ENCODE measurements at places on chromosomes 11 and 22.

DNA sequence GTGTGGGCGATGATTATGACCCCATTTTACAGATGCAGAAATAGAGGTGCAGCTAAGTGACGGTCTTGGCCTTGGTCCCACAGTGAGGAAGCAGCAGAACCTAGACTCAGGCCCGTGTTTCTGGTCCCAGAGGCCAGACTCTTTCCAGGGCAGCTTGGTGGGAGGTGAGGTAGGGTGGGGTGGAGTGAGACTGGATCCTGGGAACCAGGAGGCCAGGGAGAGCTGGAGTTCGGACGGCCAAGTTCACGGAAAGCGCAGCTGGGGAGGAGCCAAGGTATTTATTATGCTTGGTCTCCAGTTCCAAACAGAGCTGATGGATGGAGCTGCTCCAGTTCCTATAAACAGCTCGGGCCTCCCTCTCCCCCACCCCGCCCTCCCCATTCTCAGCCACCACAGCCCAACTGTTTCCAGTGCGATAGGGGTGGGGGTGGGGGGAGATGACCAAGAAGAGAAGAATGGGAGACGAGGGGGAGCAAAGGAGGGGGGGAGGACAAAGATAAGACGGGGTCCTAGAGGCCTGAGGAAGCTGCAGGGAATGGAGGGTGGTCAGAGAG lies 16.2 kb downstream of the LRRC32 start:
- DNase-seq: peak; percentile 86

- peak; percentile 84 for DNase-seq
Observed at GRCh38 chr11:58900479-58901420, 38.5 kb upstream of the GLYATL1 start.

GRCh38 chr11:47276923-47277322 lies 7.0 kb downstream of the MADD start:
- DNase-seq: no peak

- peak; percentile 36 for DNase-seq
Observed at GRCh38 chr11:118924591-118925585, 838 bp downstream of the BCL9L start.

GRCh38 chr11:74141241-74141695 lies 29.5 kb downstream of the C2CD3 start:
- peak; percentile 46 for DNase-seq

DNA sequence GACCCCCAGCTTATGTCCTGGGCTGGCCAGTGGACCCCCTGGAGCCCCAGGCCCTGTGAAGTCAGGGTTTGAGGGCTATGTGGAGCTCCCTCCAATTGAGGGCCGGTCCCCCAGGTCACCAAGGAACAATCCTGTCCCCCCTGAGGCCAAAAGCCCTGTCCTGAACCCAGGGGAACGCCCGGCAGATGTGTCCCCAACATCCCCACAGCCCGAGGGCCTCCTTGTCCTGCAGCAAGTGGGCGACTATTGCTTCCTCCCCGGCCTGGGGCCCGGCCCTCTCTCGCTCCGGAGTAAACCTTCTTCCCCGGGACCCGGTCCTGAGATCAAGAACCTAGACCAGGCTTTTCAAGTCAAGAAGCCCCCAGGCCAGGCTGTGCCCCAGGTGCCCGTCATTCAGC lies 24.6 kb downstream of the CSF2RB start:
- DNase-seq: no peak

DNA sequence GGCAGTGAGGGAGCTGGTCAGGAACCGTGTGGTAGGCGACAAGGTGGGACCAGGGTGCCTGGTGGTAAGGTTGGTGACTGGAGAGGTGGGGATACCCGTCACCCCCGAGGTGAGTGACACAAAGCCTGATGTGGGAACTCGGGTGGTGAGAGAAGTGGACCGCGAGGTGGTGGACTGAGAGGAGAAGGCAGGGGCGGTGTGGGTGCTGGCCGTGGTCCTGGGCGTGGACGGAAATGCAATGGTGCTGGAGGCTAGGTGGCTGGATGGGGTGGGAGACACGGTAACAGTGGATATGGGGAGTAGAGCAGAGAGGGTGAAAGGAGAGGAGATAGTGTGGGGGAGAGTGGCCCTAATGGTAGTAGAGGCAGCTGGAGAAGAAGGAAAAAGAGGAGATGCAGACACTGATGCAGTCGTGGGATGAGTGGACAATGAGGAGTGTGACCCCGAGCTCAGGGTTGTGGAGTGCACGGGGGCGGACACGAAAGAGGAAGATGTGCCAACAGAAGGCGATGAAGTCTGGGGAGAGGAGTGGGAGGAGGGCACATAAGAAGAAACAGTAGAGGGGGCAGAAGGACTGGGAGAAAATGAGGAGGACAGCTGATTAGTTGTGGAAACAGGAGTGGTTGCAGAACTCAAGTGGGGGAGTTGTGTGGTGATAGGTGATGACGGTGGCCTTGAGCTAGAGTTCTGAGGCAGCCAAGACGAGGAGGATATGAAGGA lies 20.5 kb downstream of the MUC6 start:
- no peak for DNase-seq

GRCh38 chr11:10608584-10608983 lies 40.1 kb upstream of the LYVE1 start:
- DNase-seq: no peak
